Natural killer cell treated with Interleukin-12 subunit alpha and Interleukin-12 subunit beta and Interleukin-15 and Interleukin-18, amount 100 ng/mL, for 72 hours (primary cell): ENCODE measurements at places on chromosomes 13 and 19. TPM values are rescaled to one million over a fixed set of nuclear protein-coding genes. Genes with fewer than 3 reads are reported as not detected.
A peak's percentile ranks its signal among the peaks of the same experiment; 100 is the strongest.

TMEM238 gene
- 8.3 TPM for total RNA-seq

FGF14 gene
- total RNA-seq, result not detected

SYMPK gene
- total RNA-seq, result 107 TPM

RB1 gene
- total RNA-seq, result 36.0 TPM

TMEM59L gene
- not detected for total RNA-seq

JAK3 gene
- 184 TPM for total RNA-seq

INSR gene
- total RNA-seq, result 1.1 TPM

GZMM gene
- 49.7 TPM for total RNA-seq

RFPL4A gene
- total RNA-seq, result not detected

C13orf42 gene
- not detected for total RNA-seq

KLK4 gene
- not detected for total RNA-seq

ZNF699 gene
- total RNA-seq, result 4.5 TPM

KLK15 gene
- total RNA-seq, result not detected

ZNF560 gene
- 0.38 TPM for total RNA-seq

ZNF132 gene
- 3.2 TPM for total RNA-seq

NLRP7 gene
- total RNA-seq, result 1.2 TPM

CD33 gene
- 0.89 TPM for total RNA-seq

DNA sequence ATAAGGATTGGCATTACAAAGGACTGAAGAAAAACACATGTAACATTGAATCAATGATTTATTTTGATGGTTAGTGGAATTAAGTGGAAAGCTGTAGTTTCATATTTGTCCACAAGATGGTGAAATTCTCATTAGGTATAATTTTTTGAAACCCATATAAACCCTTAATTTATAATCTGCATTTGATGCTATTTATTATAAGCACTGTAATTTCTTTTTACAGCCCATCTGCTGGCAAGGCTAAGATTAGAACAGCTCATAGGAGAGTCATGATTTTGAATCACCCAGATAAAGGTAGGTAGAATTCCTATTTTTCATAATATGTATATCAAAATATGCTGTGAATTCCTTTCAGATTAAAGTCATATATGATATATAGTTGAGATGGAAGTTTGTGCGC is 62.2 kb downstream of the DNAJC15 start:
- no peak overlapping the region for H3K4me3 ChIP-seq
- H3K27me3 ChIP-seq, result no peaks in the 10 kb centered on the region
- H3K36me3 ChIP-seq, result peaks cover 7% of the 10 kb centered on the region
- H3K4me1 ChIP-seq, result peaks cover 24% of the 10 kb centered on the region

DNA sequence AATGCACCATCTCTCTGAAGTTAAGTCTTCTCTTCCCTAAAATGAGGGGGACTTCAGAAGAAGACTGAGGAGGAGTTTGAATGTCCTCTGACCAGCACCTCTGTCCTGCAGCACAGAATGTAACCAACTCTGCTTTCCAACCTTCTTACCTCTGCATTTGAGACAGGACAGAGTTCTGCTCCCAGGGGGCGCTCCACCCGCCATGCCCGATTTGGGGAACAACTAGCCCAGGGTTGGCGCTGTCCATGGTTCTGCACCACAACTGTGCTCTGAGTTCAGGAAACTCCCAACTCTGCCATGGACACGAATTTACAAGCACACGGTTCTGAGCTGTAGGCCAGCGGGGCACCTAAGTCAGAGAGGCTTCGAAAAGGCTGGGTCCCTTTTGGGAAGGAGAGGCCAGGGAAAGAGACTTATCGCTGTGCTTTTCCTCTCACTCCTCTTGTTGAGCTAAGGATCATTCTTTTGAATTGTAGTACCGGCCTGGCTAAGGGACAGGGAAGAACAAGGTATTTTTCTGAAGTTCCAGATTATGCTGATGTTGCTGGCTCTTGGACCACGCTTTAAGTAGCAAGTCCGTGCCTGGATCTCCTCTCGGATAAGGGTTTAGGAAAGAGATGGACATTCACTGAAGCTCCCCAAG is 22.2 kb downstream of the SIGLEC5 start:
- peaks cover 24% of the 10 kb centered on the region for H3K27me3 ChIP-seq
- DNase-seq, result no peak
- H3K4me1 ChIP-seq, result peaks cover 8% of the 10 kb centered on the region
- H3K27ac ChIP-seq, result no peak overlapping the region
- no peak overlapping the region for H3K4me3 ChIP-seq
- peaks cover 3% of the 10 kb centered on the region for H3K36me3 ChIP-seq

DNA sequence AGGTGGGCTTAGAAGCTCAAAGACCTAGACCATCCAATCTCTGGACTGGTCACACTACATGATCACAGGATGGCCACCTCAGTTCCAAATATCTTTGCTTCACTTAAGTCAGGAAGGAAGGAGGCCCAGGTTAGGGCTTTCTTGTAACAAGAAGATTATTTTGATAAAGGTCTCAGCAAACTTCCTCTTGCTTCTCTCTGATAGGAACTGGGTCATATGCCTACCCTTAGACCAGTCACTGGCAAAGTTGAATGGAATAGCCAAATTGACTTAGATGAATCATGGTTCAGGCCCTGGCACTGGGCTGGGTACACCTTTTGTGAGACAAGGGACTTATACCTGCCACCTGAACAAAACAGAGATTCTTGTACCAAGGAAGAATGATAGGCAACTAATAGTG is 11.0 kb downstream of the FRY start:
- H3K36me3 ChIP-seq, result peaks cover 5% of the 10 kb centered on the region
- no peak for DNase-seq
- H3K27me3 ChIP-seq, result no peaks in the 10 kb centered on the region
- no peak overlapping the region for H3K4me3 ChIP-seq
- H3K4me1 ChIP-seq, result no peaks in the 10 kb centered on the region
- no peak overlapping the region for H3K27ac ChIP-seq

GRCh38 chr19:18999016-18999758 is 34.1 kb downstream of the SUGP2 start:
- no peaks in the 10 kb centered on the region for H3K27me3 ChIP-seq
- H3K36me3 ChIP-seq, result no peaks in the 10 kb centered on the region
- no peak for DNase-seq
- peaks cover 10% of the 10 kb centered on the region for H3K4me1 ChIP-seq
- H3K27ac ChIP-seq, result no peak overlapping the region
- no peak overlapping the region for H3K4me3 ChIP-seq

DNA sequence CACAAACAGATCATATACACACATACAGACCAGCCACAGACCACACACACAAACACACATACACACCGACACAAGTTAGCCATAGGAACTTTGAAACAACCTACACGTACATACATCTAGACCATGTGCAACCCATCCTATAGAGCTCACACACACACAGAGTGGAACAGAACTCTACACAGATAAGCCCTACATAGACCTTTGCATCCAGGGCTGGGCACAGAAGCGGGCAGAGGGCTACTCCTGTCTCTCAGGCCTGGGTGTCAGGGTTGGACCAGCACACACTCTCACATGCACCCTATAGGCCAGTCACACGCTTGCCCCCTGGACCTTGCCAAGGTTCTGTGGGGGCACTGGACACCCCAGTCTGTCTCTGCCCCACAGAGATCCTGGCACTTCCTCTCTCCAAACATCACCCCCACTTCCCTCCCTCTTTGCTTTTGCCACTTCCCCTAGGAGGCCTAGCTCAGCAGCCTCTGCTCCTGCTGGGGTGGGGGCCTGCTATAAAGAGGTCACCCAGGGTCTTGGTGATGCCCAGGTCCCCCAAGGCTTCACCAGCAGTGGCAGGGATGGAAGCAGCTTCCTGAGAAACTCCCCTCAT is 5.8 kb upstream of the JUNB start:
- H3K27me3 ChIP-seq, result no peaks in the 10 kb centered on the region
- DNase-seq, result no peak
- H3K27ac ChIP-seq, result no peak overlapping the region
- H3K36me3 ChIP-seq, result no peaks in the 10 kb centered on the region
- H3K4me3 ChIP-seq, result no peak overlapping the region
- H3K4me1 ChIP-seq, result peaks cover 20% of the 10 kb centered on the region

DNA sequence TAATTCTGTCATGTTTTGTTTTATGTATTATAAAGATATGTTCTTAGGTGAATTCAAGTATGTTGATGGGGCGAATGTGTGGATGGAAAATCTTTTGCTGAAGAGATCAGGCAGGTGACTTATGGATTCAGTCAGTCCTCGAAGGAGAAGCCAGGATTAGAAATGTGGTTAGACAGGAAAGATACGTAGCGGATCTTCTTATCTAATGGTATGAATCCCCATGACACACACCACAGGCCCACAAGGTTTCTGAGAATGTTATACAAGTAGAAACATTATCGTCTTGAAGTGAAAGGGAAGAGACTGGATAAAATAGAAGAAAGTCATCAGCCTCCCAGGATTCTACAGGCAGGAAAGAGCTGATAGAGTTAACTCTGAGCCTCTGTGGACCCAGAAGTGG is 69.0 kb upstream of the RFXAP start:
- H3K4me3 ChIP-seq, result no peak overlapping the region
- H3K4me1 ChIP-seq, result no peaks in the 10 kb centered on the region
- peaks cover 14% of the 10 kb centered on the region for H3K27me3 ChIP-seq
- no peaks in the 10 kb centered on the region for H3K36me3 ChIP-seq
- no peak overlapping the region for H3K27ac ChIP-seq

- H3K36me3 ChIP-seq, result no peaks in the 10 kb centered on the region
- H3K4me3 ChIP-seq, result no peak within 1 kb of the TSS
- H3K27ac ChIP-seq, result peak within 1 kb of the TSS; percentile 17
Measured at GRCh38 chr19:17794731-17795494, at the start of gene B3GNT3. Gene B3GNT3, plus strand, starts transcription at chr19:17795138. Its CDS starts 12,670 bp downstream, at chr19:17807808.

GRCh38 chr13:87942205-87942604 is 271.0 kb downstream of the SLITRK5 start:
- H3K27ac ChIP-seq, result no peak overlapping the region
- H3K27me3 ChIP-seq, result no peaks in the 10 kb centered on the region
- H3K36me3 ChIP-seq, result no peaks in the 10 kb centered on the region
- no peak overlapping the region for H3K4me3 ChIP-seq

DNA sequence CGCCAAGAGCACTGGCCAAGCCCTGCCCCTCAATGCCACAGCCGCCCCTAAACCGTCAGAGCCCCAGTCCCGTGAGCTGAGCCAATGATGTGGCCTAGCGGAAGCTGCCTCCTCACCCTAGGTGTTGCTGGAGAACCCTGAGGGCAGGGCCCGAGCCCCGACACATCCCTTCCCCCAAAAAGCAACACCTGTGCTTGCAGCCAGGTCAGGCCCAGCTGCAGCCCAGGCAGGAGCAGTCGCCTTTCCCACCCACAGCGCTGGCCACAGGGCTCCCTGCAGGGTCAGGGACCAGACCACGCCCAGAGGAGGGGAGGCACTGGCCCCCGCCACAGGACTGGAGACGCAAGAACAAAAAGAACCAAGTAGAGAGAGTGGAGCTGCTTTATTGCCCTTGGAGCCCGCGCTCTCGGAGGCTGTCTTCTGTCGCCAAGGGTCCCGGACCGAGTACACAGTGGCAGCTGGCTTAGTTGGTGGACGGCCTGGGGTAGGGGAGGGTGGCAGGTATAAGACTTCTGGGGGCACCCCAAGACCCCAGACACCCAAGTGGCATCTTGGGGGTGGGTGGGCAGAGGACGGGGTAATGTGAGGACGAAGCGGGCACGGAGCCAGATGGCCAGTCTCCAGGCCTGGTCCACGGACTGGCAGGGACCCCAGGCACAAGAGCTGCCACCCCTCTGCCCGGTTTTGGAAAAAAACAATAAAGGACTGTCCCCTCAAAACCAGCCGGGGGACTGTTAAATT is 3.3 kb downstream of the P2RY11 start:
- H3K27me3 ChIP-seq, result no peaks in the 10 kb centered on the region
- peak overlapping the region; percentile 80 for H3K27ac ChIP-seq
- H3K36me3 ChIP-seq, result peaks cover 6% of the 10 kb centered on the region
- no peak for DNase-seq
- H3K4me3 ChIP-seq, result no peak overlapping the region
- H3K4me1 ChIP-seq, result peaks cover 57% of the 10 kb centered on the region

- no peaks in the 10 kb centered on the region for H3K27me3 ChIP-seq
- peaks cover 7% of the 10 kb centered on the region for H3K36me3 ChIP-seq
- peaks cover 32% of the 10 kb centered on the region for H3K4me1 ChIP-seq
- no peak for DNase-seq
- no peak within 1 kb of the TSS for H3K27ac ChIP-seq
Measured at GRCh38 chr19:18437491-18438330, at the start of gene ISYNA1. Gene ISYNA1, minus strand, starts transcription at chr19:18438133. Its CDS starts 154 bp downstream, at chr19:18437979.

- DNase-seq, result no peak
- H3K27ac ChIP-seq, result no peak overlapping the region
- H3K4me3 ChIP-seq, result no peak overlapping the region
- no peaks in the 10 kb centered on the region for H3K36me3 ChIP-seq
Measured at GRCh38 chr13:113781571-113781970, 22.5 kb downstream of the TMEM255B start.

- H3K27ac ChIP-seq, result peak overlapping the region; percentile 81
- H3K4me3 ChIP-seq, result peak overlapping the region; percentile 62
- H3K36me3 ChIP-seq, result peaks cover 4% of the 10 kb centered on the region
- peak; percentile 60 for DNase-seq
- peaks cover 29% of the 10 kb centered on the region for H3K4me1 ChIP-seq
Measured at GRCh38 chr19:49921871-49922795, 6.9 kb upstream of the ATF5 start.

- peak overlapping the region; percentile 20 for H3K4me3 ChIP-seq
- no peak for DNase-seq
- peaks cover 59% of the 10 kb centered on the region for H3K27me3 ChIP-seq
- no peak overlapping the region for H3K27ac ChIP-seq
Measured at GRCh38 chr19:33905473-33905936, 108.8 kb downstream of the KCTD15 start.

GRCh38 chr19:11236324-11237301 is 2.8 kb upstream of the ANGPTL8 start:
- no peak for DNase-seq
- H3K4me3 ChIP-seq, result no peak overlapping the region
- no peaks in the 10 kb centered on the region for H3K27me3 ChIP-seq
- no peak overlapping the region for H3K27ac ChIP-seq

- H3K4me3 ChIP-seq, result no peak overlapping the region
- H3K36me3 ChIP-seq, result no peaks in the 10 kb centered on the region
- H3K27me3 ChIP-seq, result no peaks in the 10 kb centered on the region
- peaks cover 12% of the 10 kb centered on the region for H3K4me1 ChIP-seq
Measured at GRCh38 chr13:99610702-99611289, 109.5 kb downstream of the TM9SF2 start.

DNA sequence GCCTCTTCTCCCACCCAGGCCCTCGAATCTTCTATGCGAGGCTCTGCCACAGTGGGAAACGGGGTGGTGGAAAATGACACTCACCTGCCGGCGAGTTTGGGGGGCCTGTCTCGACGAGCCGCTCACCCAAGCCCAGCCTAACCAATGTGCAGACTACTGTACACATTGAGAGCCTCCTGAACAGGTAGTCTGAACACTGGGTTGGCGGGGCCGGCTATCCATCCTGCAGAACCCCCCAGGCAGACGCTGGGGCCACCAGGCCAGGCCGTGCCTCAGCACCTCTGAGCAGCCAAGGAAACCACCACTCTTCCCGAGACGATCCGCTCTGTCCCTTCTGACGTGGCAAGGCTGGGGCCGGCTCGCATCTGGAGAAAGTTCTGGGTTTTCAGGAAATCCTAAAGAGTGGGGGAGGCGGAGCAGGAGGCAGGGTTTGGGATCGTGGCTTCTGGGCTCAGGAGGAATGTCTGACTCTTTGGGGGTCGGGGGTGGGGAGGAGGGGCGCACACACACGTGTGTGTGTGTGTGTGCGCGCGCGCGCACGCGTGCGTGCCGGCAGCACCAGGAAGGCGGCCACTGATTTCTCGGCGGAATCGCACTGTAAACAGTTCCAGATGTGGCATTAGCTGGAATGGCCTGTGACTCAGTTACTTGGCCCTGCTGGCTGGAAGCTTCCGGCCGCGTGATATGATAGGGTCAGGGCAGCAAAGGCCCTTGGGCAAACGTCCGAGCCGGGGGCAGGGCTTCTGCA is 18.5 kb downstream of the TMED1 start:
- peaks cover 44% of the 10 kb centered on the region for H3K4me1 ChIP-seq
- peak overlapping the region; percentile 42 for H3K27ac ChIP-seq
- H3K27me3 ChIP-seq, result no peaks in the 10 kb centered on the region
- H3K4me3 ChIP-seq, result no peak overlapping the region
- H3K36me3 ChIP-seq, result peaks cover 22% of the 10 kb centered on the region
